ENCODE measurements at places on chromosomes 2 and 18.

DNA sequence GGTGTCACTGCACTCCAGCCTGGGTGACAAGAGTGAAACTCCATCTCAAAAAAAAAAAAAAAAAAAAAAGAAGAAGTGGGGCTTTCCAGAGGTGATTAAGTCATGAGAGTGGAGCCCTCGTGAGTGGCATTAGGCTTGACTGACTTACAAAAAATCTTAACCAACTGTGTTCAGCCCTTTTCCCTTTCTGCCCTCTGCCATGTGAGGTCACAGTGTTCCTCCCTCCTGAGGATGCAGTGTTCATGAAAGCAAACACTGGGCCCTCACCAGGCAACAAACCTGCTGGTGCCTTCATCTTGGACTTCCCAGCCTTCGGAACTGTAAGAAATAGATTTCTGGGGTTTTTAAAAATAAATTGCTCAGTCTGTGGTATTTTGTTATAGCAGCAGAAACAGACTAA, 37.0 kb upstream of the METTL21A start:
- DNase-seq, result no peak

DNA sequence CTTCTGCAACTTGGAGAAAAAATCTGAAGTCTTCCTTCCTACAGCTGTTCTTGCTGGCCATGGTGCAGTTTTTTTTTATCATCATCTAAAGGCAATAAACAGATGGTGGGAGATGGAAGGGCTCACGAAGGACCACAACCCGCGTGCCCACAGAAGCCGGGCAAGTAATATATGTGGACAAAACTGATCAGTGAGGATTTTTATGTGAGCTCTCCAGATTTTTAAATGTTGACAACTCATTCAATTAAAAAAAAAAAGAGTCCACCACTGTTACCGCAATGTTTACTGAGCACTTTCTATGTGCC, 55.9 kb upstream of the CREB1 start:
- no peak for DNase-seq

GRCh38 chr2:52454962-52455361, 1312.6 kb upstream of the CHAC2 start:
- no peak for DNase-seq

DNA sequence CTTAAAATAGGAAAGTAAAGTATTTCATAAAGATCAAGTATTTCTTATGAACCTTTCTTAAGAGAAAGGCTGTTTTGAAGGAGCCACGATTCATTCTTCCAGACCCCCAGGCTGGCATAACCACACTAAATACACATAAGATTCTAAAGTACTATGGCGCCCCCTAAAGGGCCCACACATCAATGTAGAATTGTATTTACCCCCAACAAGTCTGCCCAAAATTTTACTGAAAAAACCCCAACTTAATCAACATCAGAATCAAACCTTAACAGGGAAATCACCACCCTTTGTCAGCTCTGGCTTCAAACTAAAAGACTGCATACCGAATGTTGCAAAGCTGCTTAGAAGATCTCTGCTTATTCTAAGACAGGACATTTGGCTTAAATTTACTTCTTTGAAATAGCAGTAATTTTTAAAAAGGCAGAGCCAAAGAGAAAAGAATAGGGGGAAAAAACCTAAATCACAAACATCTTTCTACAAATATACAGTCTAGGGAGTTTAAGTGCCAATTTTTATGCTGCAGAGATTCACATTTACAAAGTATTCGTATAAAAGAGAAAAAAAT, 20.4 kb upstream of the BCL2 start:
- DNase-seq, result peak; percentile 69

DNA sequence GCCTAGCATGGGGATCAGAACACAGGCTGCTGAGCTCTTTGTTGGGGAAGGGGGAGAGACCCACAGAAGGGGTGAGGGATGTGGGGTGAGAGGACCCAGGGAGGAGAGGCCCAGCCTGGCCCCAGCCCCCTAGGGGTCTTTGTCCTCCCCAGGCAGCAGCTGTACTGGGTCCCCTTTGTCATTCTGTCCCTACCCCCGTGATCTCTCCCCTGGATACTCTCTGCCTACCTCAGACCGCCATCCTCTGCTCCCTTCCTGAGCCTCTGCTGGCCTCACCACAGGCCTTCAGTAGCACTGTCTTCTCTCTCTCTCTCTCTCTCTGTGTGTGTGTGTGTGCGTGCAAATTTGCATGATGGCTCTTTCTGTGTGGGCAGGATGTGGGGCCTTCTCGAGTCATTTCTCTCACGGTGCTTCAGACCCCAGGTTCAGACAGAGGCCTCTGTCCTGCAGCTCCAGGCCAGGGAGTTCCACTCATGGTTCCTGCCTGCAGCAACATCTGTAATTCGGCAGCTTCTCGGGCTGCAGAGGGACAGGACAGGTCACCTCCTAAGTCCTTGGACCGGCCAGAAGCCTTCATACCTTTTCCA, 1.4 kb downstream of the PSD4 start:
- no peak for DNase-seq

DNA sequence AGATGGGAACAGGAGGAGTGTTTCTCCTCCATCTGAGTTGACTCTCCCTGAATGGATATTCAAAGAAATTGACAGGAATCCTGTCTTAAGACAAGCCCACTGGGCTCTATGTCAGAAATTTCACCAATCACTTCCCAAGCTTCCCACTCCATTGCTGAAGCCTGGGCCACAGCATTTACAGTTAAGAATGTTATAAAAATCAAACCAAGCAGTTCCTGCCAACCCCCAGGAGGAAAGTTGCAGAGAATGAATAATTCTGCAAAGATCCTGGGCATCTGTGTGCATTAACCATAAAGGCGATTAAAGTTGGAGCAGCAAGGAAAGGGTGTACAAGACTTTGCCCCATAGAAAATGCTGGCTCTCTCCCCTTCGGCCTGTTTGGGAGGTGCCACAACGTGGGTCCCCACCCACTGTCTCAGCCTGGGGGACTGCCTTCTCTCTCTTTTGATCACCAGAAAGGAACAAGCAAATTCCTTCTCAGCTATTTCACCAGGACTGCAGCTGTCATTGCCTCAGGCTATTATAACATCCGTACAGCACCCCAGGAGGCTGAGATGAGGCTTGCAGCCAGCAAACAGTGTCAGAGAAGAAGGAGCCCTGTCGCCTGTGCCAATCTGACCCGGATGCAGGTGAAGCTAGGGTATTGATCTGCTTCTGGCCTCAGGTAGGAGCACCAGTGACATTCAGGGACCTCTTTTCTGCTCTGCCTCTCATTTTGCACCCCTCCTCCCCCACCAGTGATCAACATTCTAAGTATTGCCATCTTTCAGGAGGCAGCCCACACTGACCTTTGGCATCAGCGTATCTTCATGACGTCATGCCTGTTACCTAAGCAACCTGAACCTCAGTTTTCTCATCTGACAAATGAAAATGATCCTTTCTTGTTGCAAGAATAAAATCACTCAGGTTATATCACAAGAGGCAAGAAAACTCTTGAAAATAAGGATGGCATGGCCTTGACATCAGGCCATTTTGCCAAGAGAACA, 219.0 kb downstream of the SH3BP4 start:
- peak; percentile 32 for DNase-seq

DNA sequence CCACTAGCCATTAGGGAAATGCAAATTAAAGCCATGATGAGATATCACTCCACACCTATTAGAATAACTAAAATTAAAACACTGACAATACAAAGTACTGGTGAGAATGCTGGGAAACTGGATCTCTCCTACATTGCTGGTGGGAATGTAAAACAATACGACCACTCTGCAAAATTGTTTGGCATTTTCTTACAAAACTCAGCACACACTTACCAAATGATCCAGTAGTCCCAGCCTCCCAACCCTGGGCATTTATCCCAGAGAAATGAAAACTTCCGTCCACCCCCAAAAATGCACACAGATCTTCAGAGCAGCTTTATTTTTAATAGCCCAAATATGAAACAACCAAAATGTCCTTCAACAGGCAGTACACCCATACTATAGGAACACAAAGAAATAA, 8.9 kb upstream of the TMSB10 start:
- DNase-seq, result no peak

- no peak for DNase-seq
Measured at GRCh38 chr18:38847326-38847725, 1281.7 kb upstream of the CELF4 start.

- DNase-seq, result peak; percentile 72
Measured at GRCh38 chr2:58914733-58915505, 673.8 kb upstream of the FANCL start.

GRCh38 chr18:56112984-56113383, 525.0 kb upstream of the TCF4 start:
- DNase-seq, result no peak

GRCh38 chr2:202762556-202762955, 109.0 kb downstream of the ICA1L start:
- DNase-seq, result no peak

DNA sequence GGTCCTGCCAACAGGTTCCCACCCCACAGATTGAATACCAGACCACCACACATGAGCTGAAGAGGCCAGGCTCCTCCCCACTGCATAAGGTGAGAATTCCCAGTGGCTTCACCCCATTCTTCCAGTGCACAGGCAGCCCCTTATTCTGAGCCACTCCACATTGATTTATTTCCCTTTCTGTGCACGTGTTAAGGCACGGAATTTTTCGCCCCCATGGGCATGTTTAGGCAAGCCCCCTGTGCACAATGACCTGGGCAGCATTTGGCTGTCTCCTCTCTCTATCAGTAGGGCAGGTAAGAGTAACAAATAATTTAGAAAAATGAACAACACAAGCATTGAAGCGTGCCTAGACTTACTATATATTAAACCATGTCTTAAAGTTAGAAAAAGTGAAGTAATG, 15.2 kb upstream of the CHAC2 start:
- no peak for DNase-seq

DNA sequence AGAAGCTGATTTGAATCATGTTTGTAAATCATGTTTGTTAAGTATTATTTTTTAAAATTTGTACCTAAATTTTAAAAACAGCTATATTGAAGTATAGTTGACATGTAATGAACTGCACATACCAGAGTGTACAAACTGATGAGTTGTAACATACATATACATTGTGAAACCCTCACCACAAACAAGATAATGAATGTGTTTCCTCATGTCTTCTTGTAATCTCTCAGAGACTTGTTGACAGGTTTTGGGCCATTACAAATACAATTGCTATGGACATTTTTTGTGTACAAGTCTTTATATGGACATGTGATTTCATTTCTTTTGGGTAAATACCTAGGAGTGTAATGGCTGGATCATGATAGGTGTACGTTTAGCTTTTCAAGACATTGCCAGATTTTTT, 21.5 kb downstream of the WDR43 start:
- DNase-seq, result no peak

- DNase-seq, result no peak
Measured at GRCh38 chr2:154556607-154557006, 141.9 kb upstream of the KCNJ3 start.

DNA sequence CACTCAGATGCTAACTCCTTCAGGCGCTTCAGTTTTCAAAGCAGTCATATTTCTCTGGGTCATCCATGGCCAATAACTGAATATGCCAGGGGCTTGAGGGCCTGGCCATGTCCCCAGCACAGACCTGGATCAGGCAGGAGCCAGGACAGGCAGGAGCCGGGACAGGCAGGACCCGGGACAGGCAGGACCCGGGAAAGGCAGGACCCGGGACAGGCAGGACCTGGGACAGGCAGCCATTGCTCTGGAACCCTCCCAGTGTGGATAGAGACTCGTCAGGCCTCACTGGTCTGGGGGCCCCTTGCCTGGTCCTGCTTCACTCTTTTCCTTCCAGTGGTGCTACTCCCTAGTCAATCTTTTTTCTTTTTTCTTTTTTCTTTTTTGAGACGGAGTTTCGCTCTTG, 117.5 kb upstream of the TEX51 start:
- DNase-seq, result no peak

- DNase-seq, result no peak
Measured at GRCh38 chr18:12256951-12257350, 2.8 kb downstream of the CIDEA start.

GRCh38 chr18:79576686-79577351, 102.8 kb upstream of the CTDP1 start:
- DNase-seq, result no peak

- no peak for DNase-seq
Measured at GRCh38 chr2:240300840-240301239, 134.6 kb upstream of the GPC1 start.

DNA sequence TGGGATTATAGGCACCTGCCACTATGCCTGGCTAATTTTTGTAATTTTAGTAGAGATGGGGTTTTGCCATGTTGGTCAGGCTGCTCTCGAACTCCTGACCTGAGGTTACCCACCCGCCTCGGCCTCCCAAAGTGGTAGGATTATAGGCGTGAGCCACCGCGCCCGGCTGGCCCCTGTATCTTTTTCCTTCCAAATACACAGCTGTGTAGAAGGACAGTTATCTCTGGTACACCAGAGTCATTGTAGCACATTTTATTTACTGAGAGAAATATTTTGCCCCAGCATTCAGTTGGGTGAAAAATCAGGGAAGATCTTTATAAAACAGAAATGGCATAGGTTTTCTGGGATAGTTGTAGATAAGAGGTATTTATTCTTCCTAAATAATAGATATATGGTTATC, 23.5 kb upstream of the POLR1B start:
- DNase-seq, result no peak

DNA sequence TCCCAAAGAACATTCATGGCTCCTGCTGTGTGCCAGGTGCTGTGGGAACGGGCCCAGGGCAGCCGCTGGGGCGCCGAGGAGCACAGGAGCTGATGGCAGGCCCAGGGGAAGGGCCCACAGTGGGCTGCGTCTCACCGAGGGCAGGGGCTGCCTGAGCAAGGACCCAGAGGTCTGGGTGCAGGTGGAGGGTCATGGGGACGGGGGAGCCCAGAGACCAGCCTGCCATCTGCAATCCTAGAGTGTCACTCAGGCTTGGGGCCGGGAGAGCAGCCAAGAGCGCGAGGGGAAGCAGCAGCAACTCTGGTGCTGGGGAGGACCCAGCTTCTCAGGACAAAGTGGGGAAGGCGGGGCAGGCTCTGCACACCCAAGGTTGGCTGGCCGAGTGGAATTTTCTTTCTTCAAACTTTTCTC, 207.4 kb downstream of the HDAC4 start:
- no peak for DNase-seq

DNA sequence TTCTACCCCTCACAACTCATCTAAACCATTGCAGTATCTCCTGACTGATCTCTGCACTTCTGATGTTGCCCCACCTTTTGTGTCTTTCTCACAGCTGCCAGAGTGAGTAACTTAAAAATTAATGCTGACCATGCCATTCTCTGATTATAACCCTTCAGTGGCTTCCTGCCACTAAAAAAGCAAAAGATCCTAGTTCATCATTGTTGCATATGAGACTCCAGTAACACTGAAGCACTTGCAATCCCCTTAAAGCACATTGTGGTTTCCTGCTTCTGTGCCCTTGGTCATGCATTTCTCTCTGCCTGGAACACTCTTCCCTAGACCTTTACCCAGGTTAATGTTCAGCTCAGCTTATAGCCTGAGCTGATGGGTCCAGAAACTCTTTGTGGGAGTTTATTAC, 95.1 kb upstream of the WDSUB1 start:
- DNase-seq, result no peak

GRCh38 chr2:237694415-237695194, 67.2 kb downstream of the LRRFIP1 start:
- no peak for DNase-seq

- no peak for DNase-seq
Measured at GRCh38 chr18:62085756-62086155, 101.1 kb downstream of the PIGN start.
